ENCODE measurements at places on chromosomes 6 and 20.

GRCh38 chr20:16228722-16229121 is 344.5 kb downstream of the KIF16B start:
- no peak for DNase-seq

GRCh38 chr20:4081421-4081820 is 66.1 kb upstream of the RNF24 start:
- DNase-seq = no peak

DNA sequence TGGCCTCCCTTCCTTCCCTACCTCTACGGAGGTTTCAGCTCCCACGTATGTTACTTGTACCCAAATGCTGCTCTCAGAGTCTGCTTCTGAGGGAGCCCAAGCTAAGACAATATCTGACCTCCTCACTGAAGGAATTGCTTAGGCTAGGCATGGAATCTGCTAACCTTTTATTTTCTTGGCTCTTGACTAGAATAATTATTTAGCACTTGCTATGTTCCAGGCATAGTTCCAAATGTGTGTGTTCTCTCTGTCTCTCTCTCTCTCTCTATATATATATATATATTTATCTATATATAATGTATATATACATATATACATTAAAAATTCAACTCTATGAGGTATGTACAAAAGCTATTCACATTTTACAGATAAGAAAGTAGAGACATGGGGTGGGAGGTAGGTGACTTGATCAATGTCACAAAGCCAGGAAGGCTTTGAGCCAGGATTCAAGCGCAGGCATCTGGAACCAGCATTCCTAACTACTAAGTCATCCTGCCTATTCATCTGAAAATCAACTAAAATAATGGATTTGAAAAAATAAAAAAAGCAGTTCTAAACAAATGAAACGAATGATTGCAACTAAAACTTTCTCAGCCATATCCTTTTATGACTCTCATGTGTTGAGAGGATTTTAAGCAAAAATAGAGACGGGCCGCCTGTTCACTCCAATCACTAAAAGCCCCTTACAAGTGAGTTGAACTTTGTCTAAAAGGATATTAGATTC is 189.7 kb upstream of the JAG1 start:
- DNase-seq = no peak

GRCh38 chr6:108714101-108714765 is 134.0 kb upstream of the ARMC2 start:
- DNase-seq = no peak

- DNase-seq = no peak
Observed at GRCh38 chr6:29516108-29516507, 28.4 kb upstream of the MAS1L start.
